ENCODE measurements at places on chromosomes 12 and 14.

DNA sequence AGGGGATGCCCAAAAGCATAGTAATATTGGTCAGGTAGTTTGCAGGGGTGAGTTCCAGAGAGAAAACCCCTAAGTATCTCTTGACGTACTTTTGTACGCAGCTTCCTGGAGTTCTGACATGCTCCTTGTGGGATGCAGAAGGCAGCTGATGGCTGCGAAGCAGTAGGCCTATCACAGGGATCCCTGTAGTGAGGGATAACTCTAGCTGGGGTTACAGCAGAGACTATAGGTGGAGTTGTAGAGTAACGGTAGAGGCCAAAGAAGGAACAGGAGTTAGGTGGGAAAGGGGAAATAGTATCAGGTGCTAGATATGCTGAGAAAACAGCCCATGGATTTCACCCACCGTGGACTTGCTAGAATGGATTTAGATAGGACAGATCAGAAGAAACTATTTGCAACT, 37.3 kb downstream of the MGST1 start:
- ATAC-seq: no peak

DNA sequence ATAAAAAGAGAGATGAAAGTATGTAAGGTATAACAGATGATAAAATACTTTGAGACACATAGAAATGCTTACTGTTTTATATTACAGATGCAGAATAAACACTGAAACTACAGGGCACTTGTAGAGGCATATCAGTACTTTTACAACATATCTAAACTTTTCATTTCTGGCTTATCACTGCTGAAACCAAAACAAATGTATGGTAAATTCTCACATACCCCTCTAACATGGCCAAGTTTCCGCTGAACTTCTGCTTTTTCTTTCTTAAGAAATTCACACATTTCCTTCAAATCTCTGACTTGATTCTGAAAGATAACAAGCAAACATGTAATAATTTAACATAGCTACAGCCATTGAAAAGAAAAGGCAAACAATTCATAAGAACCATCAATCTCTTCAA, 33.3 kb upstream of the C12orf50 start:
- peak; percentile 67 for ATAC-seq

GRCh38 chr12:65277994-65278575, 398 bp upstream of the MSRB3 start:
- peak; percentile 25 for ATAC-seq

GRCh38 chr14:105388110-105388951, 10.0 kb upstream of the TEX22 start:
- ATAC-seq: no peak

- ATAC-seq: no peak
These were observed 91.8 kb upstream of the RIN3 start for GRCh38 chr14:92421751-92422150.

GRCh38 chr12:124551268-124552144, 15.9 kb downstream of the NCOR2 start:
- ATAC-seq: peak; percentile 66

DNA sequence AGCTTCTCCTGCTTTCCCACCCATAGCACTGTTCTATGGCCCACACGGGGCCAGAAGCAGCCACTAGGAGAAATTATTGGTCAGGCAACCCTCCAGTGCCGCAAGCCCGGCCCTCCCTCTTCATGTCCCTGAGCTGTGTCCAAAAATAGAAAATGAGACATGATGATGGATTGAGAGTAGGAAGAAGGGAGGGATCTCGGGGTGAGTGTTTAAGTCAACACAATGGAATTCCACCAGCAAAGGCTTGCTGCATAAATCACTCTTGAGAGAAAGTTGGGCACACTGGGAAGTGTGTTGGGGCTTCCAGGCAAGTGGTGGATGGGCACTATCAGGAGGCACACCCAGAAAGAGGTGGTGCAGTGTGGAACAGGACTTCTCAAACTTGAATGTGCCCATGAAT, 94.2 kb downstream of the LLPH start:
- no peak for ATAC-seq

GRCh38 chr12:39804898-39805297, 185.3 kb upstream of the ABCD2 start:
- peak; percentile 43 for ATAC-seq

DNA sequence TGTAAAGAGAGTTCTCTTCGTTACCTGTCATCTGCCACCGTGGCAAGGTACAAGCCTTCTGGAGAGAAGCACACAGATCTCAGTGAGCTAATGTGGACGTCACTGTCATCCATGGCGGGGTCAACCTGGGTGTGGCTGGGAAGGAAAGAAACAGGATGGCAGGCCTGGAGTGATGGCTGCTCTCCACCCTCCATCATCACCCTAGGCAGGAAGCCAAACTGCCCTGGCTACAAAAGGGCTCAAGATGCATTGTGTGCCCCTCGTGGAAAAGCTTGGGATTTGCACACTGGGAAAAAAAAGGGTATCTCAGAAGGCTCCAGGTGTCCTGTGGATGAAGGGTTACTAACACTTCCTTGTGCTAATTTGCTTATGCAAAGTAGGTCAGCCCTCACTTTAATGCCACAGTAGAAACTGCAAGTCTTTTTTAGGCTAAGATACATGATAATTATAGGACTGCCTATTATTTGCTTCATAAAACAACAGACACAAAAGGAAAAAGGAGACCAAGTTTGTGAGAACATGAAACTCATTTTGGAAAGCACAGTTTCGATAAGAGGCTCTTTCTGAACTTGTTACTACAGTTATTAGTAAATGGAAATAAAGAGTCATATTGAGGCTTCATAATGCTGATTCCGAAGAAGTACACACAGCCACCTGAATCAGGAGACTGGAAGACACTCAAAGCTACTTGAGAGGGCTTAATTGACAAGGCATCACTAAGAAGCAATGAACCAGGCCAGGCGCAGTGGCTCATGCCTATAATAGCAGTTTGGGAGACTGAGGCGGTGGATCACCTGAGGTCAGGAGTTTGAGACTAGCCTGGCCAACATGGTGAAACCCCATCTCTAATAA, 18.9 kb downstream of the RFC5 start:
- peak; percentile 91 for ATAC-seq

- peak; percentile 52 for ATAC-seq
These were observed 507 bp downstream of the AHSA1 start for GRCh38 chr14:77458249-77458950.

GRCh38 chr12:116551952-116552772, 7.0 kb upstream of the MAP1LC3B2 start:
- ATAC-seq: peak; percentile 14

DNA sequence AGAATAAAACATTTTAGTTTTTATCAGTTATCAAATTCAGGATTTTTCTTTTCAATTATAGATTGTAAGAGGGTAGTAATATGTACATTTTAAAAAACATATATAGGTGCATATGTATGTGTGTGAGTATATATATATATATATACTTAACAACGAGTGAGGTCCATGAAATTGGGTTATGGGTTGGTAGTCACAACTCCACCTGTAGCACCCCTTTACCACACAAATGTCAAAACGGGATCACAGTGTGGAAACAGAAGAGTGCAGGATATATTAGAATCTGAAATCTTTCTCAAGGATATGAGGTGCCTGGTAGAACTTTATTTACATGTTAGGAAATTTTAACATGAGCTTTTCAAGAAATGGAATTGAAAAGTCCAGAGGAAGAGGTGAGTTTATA, 31.3 kb downstream of the MIA2 start:
- ATAC-seq: no peak

- no peak for ATAC-seq
These were observed 64.6 kb upstream of the ACTN1 start for GRCh38 chr14:69043596-69044260.

GRCh38 chr12:131606218-131606901, 104.5 kb upstream of the SFSWAP start:
- ATAC-seq: no peak

DNA sequence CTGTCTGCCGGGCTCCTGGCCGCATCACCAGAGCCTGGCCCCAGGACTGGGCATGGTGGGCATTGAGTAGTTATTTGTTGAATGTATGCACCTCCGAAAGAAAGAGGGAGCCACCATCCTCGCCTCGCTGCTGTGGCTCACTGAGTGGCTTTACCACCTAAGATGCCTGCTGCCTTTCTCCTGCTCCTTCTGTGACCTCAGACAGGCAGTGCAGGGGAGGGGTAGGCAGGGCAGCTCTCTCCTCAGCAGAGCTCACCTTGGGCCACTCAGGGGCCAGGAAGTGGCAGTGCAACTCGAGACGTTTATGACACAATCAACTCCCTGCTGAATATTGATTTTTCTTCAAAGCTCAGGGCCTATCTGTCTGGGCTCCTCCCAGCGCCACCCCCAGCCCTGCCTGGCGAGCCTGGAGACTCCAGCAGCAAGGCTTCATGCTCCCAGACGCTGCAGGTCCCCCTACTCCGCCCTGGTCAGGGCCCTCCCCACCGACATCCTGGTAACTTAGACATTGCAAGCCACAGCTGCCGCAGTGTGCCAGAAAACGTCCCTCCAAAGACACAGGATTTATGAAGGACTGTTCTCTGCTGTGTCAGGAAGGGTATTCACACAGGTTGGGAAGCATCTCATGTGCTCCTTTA, 84.3 kb upstream of the DIO3 start:
- ATAC-seq: no peak

DNA sequence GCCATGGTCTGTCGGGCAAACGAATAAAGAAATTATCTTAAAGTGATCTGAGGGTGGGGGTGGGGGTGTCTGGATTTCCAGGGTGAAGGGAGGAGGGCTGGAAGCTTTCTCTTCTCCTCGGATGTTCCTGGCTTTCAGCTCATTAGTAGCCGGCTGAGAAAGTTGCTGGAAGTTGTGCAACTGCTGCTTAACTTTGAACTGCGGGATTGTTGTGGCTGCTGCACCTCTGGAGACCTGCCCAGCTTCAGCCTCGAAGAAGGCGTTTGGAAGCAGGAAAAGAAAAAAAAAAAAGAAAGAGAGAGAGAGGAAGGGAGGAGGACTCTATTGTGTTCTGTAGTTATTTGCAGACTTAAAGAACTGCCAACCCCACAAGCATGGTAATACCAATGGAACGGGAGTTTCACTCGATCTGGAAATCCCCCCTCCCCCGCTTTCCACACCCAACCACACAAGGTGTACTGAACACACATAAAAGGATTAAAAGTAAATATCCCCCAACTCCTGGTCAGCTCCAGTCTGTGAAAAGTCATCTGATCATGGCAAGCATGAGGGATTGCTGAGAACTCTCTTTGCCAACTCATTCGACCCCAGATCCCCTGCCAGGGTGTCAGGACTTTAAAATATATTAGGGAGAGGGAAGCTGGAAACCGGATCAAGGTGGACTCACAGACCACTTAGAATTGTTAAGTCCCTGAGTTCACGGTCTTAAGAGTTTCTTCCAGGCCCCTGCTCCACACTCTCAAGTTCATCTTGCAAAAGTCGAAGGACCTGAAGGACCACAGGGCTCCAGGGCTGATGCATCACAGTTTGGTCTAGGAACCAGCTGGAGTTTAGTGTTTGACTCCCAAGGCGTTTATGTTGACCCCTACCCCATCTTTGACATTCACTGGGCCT, at the start of gene RASSF9:
RASSF9 (minus strand) TSS at position 213 of the 894 bp plus-strand sequence; CDS start at position 5, 208 bp downstream.
- no peak for ATAC-seq

DNA sequence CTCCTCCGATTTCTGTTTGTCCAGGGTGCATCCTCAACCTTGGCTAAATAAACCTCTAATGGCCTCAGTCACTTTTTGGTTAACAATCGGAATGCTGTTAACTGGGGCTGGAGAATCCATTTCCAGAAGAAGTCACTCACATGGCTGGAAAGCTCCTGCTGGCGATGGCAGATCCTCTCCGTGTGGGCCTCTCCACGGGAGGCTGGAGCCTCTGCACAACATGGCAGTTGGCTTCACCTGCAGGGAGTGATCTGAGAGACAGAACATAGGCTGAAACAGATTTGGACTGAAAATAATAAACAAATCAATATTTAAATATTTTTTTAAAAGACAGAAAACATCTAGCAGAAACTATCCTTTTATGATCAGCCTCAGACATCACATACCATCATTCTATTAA, 66.8 kb upstream of the FICD start:
- no peak for ATAC-seq

DNA sequence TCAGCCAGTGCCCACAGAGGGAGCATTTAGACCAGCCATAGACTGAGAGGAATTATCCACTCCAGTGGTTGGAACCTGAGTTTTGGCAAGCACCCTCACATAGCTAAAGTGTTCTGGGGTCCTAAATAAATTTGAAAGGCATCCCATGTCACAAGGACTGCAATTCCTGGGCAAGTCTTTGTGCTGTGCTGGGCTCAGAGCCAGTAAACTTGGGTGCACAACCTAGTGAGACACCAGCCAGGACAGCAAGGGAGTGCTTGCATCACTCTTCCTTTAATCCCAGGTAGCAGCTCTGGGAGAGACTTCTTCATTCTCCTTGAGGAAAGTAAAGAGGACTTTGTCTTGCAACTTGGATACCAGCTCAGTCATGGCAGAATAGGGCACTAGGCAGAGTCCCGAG, 142.0 kb upstream of the FSCB start:
- no peak for ATAC-seq

- peak; percentile 55 for ATAC-seq
These were observed 207.9 kb upstream of the BCL2L14 start for GRCh38 chr12:11862798-11863197.

- ATAC-seq: peak; percentile 96
These were observed 172.3 kb downstream of the NDUFA12 start for GRCh38 chr12:94831081-94831751.

DNA sequence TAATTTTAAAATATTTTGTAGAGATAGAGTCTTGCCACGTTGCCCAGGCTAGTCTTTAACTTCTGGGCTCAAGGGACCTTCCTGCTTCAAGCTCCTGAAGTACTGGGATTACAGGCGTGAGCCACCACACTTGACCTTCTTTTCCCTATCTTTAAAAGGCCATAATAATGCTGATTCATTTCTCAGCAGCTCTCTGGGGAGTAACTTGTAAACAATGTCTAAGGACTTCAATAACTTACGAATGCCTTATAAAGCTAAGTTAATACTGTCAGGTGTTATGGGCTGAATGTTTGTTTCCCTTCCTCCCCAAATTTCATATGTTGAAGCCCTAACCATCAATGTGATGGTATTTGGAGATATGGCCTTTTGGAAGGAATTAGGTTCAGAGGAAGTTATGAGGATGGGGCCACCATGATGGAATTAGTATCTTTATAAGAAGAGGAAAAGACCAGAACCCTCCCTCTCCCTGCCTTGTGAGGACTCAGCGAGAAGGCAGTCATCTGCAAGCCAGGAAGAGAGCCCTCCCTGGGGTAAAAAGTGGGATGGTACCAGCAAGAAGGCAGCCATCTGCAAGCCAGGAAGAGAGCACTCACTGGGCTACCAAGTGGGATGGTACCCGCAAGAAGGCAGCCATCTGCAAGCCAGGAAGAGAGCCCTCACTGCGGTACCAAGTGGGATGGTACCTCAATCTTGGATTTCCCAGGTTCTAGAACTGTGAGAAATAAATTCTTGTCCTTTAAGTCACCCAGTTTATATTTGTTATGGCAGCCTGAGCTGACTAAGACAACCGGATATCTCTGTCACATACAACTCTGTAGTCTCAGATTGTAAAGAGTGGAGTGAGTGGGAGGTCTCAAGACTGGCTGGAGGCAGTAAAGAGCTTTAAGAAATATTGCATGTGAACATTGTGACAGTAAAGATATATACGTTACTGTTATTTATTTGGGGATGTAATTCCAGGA, 16.3 kb upstream of the YBX3 start:
- ATAC-seq: no peak

GRCh38 chr12:110002676-110003515, 3.7 kb downstream of the ANKRD13A start:
- ATAC-seq: no peak
